ENCODE measurements at places on chromosomes 16 and 17. TPM values are rescaled to one million over a fixed set of nuclear protein-coding genes. Genes with fewer than 3 reads are reported as not detected.

The ARHGAP23 gene
- 3.4 TPM for total RNA-seq

The KRTAP9-2 gene
- total RNA-seq = not detected

The ADORA2B gene
- 0.62 TPM for total RNA-seq

The ANKFN1 gene
- not detected for total RNA-seq

The ALOX12 gene
- total RNA-seq = not detected

The SLFN14 gene
- not detected for total RNA-seq

The ITGA3 gene
- 2.4 TPM for total RNA-seq

DNA sequence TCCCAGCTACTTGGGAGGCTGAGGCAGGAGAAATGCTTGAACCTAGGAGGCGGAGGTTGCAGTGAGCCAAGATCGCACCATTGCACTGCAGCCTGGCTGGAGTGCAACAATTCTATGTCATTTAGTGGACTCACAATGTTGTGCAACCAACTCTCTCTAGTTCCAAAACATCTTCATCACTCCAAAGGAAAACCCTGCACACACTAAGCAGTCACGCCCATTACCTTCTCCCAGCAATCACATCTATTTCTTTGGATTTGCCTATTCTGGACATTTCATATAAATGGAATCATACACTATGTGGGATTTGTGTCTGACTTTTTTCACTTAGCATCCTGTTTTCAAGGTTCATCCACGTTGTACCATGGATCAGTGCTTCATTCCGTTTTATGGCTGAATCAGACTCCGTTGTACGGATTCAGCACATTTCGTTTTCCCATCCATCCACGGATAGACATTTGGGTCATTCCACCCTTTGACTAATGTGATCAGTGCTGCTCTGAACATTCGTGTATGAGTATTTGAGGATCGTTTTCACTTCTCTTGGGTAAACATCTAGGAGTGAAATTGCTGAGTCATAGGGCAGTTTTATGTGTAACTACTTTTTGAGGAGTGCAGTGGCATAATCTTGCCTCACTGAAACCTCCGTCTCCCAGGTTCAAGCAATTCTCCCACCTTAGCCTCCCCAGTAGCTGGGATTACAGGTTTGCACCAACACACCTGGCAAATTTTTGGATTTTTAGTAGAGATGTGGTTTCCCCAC lies 45.4 kb upstream of the EMP2 start:
- no peaks in the 10 kb centered on the region for H3K27me3 ChIP-seq
- no peak for DNase-seq
- H3K36me3 ChIP-seq = no peaks in the 10 kb centered on the region
- no peaks in the 10 kb centered on the region for H3K4me1 ChIP-seq
- H3K27ac ChIP-seq = no peak overlapping the region

DNA sequence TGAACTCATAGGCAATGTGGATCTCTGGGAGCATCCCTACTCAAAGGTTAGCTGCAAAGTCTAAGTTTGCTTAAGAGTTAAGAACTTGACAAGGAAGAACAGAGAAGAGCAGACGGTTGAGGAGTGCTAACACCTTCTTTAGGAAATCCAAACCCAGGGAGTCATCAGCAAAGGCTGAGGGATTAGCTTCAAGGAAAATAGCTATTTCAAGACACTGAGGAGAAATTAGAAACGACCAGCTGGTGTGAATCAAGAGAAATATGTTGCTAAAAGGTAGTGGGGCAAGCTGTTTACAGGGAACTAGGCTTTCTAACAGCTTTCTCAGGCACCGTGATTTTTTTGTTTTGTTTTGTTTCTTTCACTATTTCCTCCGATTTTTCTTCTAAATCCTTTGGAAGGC lies 90.7 kb downstream of the CDH8 start:
- H3K4me1 ChIP-seq = no peaks in the 10 kb centered on the region
- no peak for DNase-seq
- no peaks in the 10 kb centered on the region for H3K36me3 ChIP-seq

DNA sequence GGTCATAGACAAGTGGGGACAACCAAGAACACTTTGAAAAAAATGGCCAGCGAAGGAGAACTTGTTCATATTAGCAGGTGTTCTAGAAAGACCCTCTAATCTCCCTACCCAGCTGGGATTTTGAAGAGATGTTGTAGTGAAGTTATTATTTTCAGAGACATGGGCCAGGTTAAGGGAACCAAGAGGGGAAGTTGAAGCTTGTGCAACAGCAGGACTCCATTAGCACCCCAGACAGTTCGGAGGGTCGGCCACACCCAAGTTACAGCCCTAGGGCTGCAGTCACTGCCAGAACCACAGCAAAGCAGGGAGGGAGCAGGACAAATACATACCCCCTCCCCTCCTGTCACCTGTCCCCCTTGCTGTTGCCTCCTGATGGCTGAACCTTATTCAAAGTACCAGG lies 42.3 kb downstream of the WSB1 start:
- no peaks in the 10 kb centered on the region for H3K4me1 ChIP-seq
- no peak for DNase-seq
- H3K27ac ChIP-seq = no peak overlapping the region
- H3K36me3 ChIP-seq = no peaks in the 10 kb centered on the region

GRCh38 chr16:48499923-48500381 lies 110.0 kb downstream of the N4BP1 start:
- H3K4me3 ChIP-seq = no peak overlapping the region
- H3K4me1 ChIP-seq = peaks cover 36% of the 10 kb centered on the region
- H3K36me3 ChIP-seq = no peaks in the 10 kb centered on the region
- no peaks in the 10 kb centered on the region for H3K27me3 ChIP-seq
- H3K27ac ChIP-seq = peak overlapping the region; percentile 84

DNA sequence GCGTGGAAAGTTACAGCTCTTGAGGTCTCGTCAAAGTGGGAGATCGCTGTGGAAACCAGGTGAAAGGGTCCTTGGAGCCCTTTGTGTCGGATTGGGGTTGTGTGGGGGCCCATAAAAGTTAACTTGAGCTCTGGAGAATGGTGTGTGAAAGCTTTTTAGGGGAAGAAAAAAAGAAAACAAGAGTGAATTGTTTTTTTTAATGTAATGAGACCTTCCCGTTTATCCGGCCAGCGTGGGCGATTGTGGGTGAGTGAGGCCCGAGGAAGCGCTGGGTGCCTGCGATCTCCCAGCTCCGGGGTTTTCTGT lies 150.6 kb downstream of the MSI2 start:
- H3K4me3 ChIP-seq = no peak overlapping the region
- no peaks in the 10 kb centered on the region for H3K4me1 ChIP-seq
- no peak for DNase-seq

- peak within 1 kb of the TSS; percentile 68 for H3K4me3 ChIP-seq
- H3K27me3 ChIP-seq = no peaks in the 10 kb centered on the region
- H3K4me1 ChIP-seq = peaks cover 20% of the 10 kb centered on the region
- no peaks in the 10 kb centered on the region for H3K36me3 ChIP-seq
- DNase-seq = peak; percentile 69
- no peak within 1 kb of the TSS for H3K27ac ChIP-seq
These were observed at the start of gene SRCIN1 for GRCh38 chr17:38605841-38606645. Gene SRCIN1, minus strand, starts transcription at chr17:38605952. Its CDS starts 247 bp downstream, at chr17:38605705.

DNA sequence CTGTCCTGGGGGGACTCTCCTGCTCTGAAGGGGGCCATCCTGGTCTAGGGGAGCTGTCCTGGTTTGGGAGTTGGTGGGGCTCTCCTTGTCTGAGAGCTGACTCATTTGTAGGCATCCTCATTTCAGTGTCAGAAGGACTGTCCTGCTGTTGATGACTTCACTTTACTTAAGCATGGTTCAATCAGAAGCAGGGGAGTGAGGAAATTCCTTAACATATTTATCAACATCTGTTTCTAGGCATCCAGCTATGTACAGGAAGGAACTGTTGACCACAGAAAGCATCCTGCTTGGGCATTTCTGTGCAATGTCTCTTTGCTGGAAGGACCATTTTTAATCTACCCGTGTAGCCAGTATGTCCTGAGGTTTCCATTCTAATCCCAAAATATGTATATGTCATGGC lies 502.7 kb upstream of the HSBP1 start:
- H3K4me3 ChIP-seq = no peak overlapping the region
- no peaks in the 10 kb centered on the region for H3K27me3 ChIP-seq
- DNase-seq = no peak
- no peak overlapping the region for H3K27ac ChIP-seq
- no peaks in the 10 kb centered on the region for H3K36me3 ChIP-seq

DNA sequence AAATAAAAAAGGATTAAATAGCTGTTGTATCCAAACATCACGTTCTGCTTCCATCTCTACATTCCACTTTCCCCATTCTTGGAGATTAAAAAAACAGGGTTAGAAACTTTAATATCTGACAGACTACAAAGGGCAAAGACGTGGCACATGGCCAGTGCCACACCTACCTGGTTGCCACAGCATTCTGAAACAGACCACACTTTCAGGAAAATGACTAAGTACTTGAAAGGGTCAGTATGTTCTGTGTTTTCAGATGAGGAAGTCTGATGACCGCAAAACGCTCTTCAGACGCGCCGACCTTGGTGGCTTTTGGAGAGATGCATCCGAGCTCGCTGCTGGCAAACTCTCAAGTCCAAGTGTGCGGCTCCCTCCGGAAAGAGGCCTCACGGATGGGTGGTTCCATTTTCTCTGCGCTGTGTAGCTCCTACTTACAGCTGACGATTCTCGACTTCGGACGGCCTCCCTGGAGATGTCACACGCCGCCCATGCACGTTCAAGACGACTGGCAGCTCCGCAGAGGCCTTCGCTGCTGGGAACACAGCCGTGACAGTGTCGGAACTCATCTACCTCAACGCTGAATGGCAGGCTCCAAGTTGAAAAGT lies 15.5 kb downstream of the MAP1LC3B start:
- no peaks in the 10 kb centered on the region for H3K4me1 ChIP-seq
- H3K27me3 ChIP-seq = no peaks in the 10 kb centered on the region
- H3K27ac ChIP-seq = no peak overlapping the region

DNA sequence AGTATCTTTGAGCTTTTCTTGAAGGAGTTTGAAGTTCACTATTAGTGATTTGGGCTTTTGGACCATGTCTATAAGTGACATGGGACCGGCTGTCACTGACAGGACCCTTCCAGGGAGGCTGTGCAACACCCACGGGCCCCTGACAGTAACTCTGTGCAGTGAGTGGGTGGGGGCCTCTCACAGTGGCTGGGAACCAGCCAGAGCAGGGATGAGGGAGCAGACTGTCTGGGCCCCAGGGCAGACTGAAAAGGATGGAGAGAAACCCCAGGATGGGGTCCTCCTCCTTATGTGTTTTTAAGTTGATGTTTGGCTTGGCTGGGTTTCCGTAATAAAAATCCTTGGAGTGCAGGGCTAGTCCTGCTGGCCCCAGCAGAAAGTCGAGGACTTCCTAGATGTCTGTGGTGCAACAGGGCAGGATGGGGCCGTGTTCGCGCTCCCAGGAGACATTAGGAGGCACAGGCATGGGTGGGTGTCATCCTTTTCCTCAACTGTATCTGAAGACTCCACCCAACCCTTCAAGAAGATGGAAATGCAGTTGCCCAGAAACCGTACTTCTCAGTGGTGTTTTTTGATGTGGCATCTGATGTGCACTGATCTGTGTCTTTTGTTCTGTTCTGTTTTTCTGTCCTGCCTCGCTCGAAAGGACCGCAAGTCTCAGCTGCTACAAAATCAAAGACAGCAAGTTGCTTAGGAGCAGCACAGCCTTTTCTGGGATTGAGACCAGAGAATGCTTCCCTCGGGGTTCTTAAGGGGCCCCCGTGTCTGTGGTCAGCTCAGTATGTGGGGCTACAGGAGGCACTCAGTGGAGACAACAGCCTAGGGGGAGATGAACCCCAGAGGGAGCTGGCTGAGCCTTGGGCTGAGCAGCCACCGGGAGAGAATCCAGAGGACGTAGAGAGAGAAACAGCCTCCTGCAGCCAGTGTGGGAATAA lies 24.2 kb downstream of the PLD6 start:
- peaks cover 31% of the 10 kb centered on the region for H3K36me3 ChIP-seq
- H3K4me3 ChIP-seq = no peak overlapping the region
- no peak overlapping the region for H3K27ac ChIP-seq
- H3K4me1 ChIP-seq = no peaks in the 10 kb centered on the region
- no peak for DNase-seq
- no peaks in the 10 kb centered on the region for H3K27me3 ChIP-seq

DNA sequence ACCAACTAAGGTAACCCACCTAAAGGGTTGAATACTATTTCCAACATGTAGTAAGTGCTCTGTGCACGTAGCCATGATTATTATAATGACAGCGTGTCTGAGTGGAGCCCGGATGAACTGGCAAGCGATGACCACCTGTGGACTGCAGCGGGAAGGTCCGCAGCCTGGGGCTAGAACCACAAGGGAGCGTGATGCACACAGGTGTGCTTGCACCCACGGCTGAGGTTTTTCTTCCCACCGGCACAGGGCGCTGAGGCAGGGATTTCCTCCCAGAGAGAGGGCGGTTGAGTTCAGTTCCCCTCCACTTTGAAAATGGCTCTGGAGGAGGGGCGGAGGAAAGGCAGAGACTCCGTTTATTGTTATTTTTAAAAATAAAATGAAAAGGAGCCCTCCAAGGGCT lies 221.7 kb upstream of the HSBP1 start:
- no peaks in the 10 kb centered on the region for H3K27me3 ChIP-seq
- no peak overlapping the region for H3K27ac ChIP-seq
- no peaks in the 10 kb centered on the region for H3K4me1 ChIP-seq
- no peak for DNase-seq

GRCh38 chr17:4768298-4768697 lies 3.4 kb upstream of the TM4SF5 start:
- peaks cover 16% of the 10 kb centered on the region for H3K4me1 ChIP-seq
- no peaks in the 10 kb centered on the region for H3K27me3 ChIP-seq
- DNase-seq = no peak
- no peaks in the 10 kb centered on the region for H3K36me3 ChIP-seq
- H3K27ac ChIP-seq = no peak overlapping the region
